Stimulated activated CD8-positive, alpha-beta memory T cell treated with anti-CD3 and anti-CD28 coated beads, Interleukin-15, amount 100 ng/mL, for 24 hours (primary cell): ENCODE measurements at places on chromosomes 6 and 20.

GRCh38 chr6:63502156-63502555 lies 70.1 kb upstream of the LOC128125822 start:
- DNase-seq = no peak

DNA sequence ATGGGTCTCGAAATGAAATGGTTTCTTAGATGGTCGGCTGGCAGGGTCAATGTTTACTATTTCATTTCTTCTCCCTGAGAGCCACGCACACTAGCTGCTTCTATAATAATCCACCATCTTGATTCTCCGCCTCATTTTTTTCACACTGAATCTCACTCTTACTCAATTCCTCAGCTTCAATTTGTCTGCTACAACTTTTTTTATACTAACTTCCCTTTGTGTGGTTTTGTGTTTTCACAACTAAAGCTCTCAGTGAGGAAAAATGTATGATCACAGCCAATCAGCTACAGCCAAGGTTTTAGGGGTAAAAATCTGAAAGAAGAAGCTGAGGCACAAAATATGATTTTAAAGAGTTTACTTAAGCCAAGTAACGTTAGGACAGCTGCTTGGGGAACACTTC lies 1309.4 kb downstream of the EPHA7 start:
- no peak for DNase-seq

- no peak for DNase-seq
Measured at GRCh38 chr20:48463916-48464315, 363.9 kb downstream of the PREX1 start.

DNA sequence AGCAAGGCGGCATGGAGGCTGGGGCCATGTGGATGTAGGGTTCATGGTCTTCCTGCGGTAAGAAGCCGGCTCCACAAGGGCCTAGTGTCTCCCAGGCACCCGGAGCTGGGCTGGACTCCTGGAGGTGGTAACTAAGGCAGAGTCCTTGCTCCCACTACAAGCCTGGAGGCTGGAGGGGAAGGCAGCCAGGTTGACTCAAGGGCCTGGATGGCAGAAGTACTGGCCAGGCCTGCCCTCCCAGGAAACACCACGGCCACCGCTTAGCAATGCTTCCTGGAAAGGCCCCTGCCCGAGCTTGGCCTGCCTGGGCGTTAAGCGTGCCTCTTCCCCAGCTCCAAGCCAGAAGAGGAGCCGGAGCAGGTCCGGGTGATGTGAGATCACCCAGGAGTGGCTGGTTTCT lies 182.0 kb downstream of the ZDHHC14 start:
- DNase-seq = no peak

DNA sequence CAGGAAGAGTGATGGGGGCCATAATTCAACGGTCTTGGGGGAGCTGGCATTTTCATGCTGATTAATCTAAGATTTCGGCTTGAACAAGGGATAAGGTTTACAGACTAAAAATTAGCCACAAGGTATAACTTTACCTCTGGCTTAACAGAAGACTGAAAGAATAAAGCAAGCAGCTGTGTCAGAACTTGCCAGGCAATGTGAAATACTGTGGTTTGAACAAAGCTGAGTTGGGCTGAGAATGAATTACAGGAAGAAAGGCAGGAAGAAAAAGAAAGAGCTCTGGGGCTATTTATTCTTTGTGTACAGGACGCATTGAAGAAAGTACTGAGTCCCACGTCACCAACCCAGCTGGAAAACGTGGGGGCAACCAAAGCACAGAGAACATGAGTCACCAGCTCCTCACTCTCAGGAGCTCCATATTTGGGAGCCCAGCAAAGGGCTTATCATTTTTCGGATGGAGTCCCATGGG lies 121.5 kb upstream of the NEDD9 start:
- DNase-seq = no peak

DNA sequence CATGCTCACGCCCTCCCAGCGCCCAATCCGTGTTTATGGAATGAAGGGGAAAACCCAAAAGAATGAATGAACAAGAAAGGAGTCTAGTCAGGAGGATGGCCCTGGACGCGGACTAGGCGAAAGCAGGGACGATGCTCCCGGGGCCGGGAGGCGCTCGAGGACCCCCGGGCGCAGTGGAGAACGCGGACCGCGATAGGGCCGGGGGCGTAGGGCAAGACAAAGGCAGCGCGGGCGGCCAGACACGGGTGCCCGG lies 758 bp downstream of the GCLC start:
- no peak for DNase-seq

- no peak for DNase-seq
Measured at GRCh38 chr6:52389626-52390360, 27.8 kb downstream of the PAQR8 start.

DNA sequence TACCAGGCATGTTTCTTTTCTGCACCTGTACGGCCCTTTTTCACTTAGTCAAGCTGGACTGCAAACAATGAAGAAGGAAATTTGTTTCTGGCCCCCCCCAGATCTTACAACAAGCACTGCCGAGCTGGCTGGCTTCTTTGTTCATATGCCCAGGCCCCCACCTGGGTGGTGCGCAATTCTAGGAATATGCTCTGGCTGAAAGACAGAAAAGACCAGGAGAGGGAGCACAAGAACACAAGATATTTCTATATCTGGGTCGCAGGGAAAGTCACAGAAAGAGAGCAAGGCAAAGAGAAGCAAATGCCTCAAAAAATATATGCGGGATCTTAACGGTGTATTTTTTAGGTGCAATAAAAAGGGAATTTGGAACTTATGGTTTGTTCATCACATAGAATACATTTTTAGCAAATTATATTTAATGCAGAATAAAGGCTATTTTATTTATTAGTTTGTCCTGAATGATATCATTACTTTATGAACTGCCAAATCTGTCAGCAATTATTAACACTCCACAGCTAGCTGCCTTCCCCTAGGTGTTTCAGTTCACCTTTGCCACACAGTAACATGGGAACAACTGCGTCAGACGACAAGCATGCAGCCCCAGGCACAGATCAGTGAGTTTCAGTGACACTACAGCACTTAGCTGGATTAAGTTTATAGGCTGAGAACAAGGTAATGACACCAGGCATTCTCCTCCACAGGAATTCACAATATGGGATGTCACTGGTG lies 76.5 kb downstream of the GJA10 start:
- no peak for DNase-seq

DNA sequence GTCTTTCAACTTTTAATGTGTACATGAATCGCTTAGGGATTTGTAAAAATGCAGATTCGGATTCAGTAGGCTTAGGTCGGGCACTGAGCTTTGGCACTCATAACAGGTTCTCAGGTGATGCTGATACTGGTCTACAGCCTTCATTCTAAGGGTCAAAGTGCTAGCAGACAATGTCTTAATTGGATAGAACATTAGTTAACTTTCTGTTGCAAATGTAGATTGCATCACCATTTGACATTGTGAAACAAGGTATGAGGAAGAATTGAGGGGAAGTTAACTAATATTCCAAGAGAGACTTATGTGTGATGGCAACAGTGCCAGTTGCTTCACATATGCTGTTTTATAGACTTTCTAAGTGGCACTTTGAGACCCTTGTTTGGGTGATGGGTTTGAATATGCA lies 86.9 kb downstream of the MLIP start:
- no peak for DNase-seq

DNA sequence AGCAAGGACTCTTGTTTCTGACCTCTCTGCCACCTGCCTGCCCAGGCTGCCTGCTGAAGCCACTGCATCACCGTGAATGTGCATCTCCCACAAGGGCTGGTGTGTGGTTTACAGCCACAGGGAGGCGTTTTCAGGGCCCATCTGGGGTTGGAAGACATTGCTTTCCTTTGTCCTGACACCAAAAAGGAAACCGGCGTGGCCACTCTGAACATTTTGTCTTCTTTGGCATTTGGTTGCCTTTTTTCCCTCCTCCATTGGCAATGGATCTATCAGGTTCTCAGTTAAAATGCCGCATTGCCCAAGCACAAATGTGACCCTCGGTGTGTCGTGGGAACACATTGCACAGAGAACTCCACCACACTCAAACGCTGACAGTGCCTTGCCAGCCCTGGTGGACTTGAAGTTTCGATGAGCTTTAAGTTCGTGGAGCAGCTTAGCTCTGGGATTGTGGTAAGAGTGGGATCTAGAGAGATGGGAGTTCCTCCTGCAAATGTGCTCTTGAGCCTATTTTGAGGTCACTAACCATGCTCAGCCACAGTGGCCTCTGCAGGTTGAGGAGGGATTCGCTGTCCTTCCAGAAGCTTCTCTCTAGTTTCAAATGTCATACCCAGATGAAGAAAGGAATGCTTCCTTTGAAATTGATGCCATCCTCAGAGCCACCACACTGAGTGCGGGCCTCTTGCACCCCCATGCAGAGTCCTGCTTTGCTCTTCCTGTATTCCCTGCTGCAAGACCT lies 14.8 kb upstream of the PCK1 start:
- DNase-seq = no peak

DNA sequence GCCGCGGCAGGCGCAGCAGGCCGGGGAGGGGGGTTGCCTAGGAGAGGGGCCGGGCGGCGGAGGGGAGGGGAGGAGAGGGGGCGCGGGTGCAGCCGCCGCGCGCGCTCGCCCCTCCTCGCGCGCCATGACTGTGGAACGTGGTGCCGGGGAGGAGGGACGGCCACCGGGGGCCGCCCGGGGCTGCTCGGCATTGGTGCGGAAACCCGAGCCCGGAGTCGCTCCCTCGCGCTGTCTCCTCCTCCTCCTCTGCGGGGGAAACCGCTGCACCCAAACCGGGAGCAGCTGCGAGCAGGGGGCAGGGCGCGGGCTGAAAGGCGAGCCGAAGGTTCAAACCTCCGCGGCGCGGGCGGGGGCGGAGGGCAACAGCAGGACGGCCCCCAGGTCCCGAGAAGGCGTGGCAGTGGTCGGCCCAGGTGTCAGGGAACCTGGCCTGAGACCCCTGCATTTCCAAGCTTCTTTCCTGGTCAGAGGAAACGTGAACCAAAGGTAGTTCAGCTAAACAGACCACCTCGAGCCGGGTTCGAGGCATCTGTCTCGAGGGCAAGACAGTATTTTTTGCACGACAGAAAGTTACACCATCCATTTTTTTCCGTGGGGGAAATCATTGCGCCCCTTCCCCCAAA lies 1.4 kb upstream of the TRERF1 start:
- DNase-seq = peak; percentile 55

DNA sequence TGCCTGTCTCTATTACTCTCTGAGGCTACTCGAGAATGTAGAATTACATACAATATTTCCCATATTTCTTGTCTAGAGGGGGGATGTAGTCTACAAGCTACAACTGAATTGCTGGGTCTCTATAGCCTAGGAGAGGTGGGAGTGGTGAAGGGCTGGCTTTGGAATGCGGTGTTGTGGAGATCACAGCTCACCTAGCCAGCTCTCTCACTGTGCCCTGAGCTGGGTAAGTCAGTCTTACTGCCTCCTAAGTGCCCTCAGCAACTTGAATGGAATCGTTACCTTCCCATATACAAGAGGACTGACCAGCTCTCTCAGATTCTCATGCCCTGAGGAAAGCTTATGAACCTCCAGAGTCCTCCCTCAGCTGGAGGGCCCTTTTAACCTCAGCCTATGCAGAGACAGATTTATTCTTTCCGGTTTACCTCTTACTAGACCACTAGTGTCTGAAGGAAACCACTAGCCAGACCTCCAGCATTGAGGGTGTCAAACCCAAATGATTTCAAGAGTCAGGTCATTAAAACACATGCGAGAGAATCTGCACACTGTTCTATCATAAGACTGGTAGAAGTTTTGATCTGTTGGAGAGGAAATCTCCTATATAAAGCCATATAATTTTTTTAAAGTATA lies 20.6 kb downstream of the VIP start:
- no peak for DNase-seq

GRCh38 chr6:48564036-48564820 lies 453.2 kb upstream of the PTCHD4 start:
- no peak for DNase-seq

DNA sequence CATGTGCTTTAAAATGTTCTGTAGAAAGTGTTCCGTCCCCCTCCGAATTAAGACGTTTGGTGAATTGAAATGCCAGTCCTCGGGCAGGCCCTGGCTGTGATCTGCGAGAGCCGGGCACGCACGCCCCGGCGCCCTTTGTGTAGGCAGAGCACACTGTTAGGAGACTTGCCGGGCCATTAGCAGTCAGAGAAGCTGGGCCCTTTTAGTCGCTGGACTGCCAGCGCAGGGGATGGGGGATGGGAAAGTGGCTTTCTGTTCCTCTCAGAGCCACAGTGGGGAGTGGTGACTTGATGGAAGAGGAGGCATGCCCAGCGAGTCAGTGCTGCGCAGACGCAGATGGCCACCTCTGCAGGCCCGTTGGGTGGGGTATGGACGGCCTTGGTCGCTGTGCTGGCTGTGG lies 2.2 kb downstream of the PPP1R3G start:
- no peak for DNase-seq

- DNase-seq = no peak
Measured at GRCh38 chr6:41571021-41571780, 25.0 kb downstream of the FOXP4 start.

- no peak for DNase-seq
Measured at GRCh38 chr20:55386686-55387085, 618.6 kb downstream of the CBLN4 start.

- DNase-seq = no peak
Measured at GRCh38 chr6:136103763-136104311, 146.3 kb downstream of the MTFR2 start.

GRCh38 chr6:52929321-52930164 lies 20.0 kb upstream of the GSTA3 start:
- no peak for DNase-seq

GRCh38 chr6:34273242-34273805 lies 24.5 kb upstream of the SMIM29 start:
- no peak for DNase-seq

DNA sequence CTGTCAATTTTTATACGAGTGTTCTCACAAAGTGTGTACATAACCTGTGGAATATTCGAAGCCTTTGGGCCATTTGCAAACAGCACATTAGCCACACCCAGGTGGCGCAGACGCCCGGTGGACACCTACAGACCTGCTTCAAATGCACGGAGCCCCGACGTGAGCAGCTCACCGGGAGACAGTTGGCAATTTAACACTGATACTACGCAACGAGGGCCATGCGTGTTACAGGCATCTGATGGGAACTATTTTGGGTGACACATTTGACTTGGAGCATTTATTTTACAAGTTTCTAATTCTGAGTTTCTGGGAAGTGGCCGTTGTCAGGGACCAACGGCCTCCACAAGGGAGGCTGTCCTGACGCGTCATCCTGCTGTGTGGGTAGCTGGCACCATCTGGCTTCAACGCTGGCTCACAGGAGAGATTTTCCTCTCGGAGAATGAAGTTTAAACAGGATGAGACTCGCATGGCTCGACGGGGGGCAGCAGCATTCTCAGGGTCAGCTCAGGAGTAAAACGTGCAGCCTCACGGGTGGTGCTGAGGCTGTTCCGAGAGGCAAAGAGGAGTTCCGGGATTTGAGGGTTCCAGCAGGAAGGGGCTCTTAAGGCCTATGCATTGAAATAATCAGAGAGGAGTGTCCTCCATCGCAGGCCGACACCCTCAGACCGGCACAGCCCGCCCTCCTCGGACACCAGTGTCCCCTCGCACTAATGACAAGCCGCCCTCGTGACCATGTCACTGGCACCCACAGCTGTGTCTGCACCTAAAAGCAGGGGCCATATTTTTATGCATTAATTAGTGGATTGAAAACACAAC lies 207.4 kb downstream of the DLL1 start:
- DNase-seq = no peak

- no peak for DNase-seq
Measured at GRCh38 chr20:17298171-17298570, 71.3 kb downstream of the PCSK2 start.

- DNase-seq = no peak
Measured at GRCh38 chr6:168826078-168826390, 385.1 kb downstream of the SMOC2 start.
